Stimulated activated CD8-positive, alpha-beta memory T cell treated with anti-CD3 and anti-CD28 coated beads, Interleukin-15, amount 100 ng/mL, for 4 hours (primary cell): ENCODE measurements at places on chromosomes 3 and 15.

DNA sequence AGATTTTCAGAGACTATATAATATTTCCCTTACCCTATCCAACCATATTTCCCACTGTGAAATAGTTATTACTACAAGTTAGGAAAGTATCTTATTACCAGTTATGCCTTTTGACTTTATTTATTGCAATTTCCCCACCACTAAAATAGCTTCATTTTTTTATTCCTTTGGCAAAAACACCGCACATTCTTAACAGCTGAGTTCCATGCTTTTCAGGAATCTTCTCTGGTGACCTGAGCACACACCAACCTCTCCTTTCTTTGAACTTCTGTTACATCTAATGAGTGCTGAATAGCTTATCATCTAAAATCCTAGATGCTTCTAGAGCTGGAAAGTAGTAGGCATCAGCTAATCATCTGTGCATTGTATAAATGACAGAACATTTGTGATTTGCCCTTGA, 99.1 kb downstream of the UBE2E2 start:
- DNase-seq: no peak

DNA sequence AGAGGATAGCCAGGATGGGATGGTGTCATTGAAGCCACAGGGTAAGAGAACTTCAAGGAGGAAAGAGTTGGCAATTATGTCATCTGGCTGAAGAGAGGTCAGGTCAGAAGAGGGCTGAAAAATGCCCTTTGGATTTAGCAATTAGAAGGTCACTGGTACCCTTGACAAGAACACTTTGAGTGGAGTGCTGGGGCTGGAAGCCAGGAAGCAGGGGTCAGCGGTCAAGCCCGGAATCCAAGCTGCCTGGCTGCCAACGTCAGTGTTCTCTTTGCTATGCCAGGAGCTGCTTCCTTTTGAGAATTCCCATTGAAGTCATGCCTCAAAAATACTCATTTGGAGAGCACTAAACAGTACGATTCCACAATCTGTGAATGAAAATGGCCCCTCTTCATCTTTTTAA, 386.5 kb downstream of the SHQ1 start:
- no peak for DNase-seq

GRCh38 chr3:158739078-158739477, 6.8 kb upstream of the RARRES1 start:
- no peak for DNase-seq

GRCh38 chr15:59298225-59298853, 74.3 kb downstream of the MYO1E start:
- peak; percentile 4 for DNase-seq

GRCh38 chr3:30948426-30948825, 54.0 kb upstream of the GADL1 start:
- no peak for DNase-seq

- DNase-seq: no peak
These were observed 221.4 kb downstream of the THSD4 start for GRCh38 chr15:71336671-71337070.

GRCh38 chr3:196620161-196620604, 19.3 kb upstream of the NRROS start:
- no peak for DNase-seq

DNA sequence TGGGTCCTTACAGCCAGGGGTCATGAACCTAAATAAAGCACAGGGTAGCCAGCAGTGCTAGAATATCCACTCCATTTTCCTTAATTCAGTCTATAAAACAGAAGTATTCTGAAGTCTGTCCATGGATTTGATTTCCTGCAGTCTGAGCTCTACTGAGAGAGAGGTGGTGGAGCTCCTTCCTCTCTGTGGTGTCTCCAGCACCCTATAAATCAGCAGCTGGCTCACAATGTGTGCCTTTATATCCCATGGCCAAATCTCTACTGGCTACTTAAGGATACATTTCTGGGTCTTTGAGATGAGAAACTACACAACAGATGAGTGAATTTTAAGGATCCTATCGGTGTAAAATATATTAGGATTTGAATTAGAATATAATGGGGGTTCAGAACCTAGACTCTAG, 339.9 kb upstream of the RBMS3 start:
- DNase-seq: no peak

DNA sequence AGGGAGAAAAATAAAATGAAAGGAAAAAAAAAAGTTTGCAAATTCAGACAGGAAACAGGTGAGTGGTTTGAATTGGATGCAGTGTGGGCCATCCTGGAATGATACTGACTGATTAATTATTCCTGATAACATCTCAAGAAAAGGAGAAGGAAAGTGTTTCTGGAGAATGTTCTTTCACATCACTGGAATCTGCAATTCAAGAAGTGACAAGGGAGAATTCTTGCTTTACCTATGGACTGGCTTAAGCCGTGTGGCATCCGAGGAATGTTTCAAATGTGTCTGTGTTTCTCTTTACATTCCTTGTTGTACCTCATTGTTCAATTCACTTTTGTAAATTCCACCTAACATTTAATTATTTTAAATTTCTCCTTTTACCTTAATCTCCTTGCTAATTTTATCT, 465.0 kb downstream of the EPHB1 start:
- no peak for DNase-seq

GRCh38 chr3:153634683-153635082, 472.7 kb downstream of the RAP2B start:
- no peak for DNase-seq

- DNase-seq: no peak
These were observed 3.5 kb downstream of the TNFSF10 start for GRCh38 chr3:172519740-172520139.

- no peak for DNase-seq
These were observed 97.8 kb downstream of the IGSF11 start for GRCh38 chr3:118936811-118937210.

GRCh38 chr15:64806509-64806908, 18.9 kb downstream of the PIF1 start:
- no peak for DNase-seq

GRCh38 chr15:81038975-81039607, 38.4 kb downstream of the TLNRD1 start:
- no peak for DNase-seq

- DNase-seq: no peak
These were observed 13.8 kb upstream of the OCA2 start for GRCh38 chr15:28112962-28113361.

DNA sequence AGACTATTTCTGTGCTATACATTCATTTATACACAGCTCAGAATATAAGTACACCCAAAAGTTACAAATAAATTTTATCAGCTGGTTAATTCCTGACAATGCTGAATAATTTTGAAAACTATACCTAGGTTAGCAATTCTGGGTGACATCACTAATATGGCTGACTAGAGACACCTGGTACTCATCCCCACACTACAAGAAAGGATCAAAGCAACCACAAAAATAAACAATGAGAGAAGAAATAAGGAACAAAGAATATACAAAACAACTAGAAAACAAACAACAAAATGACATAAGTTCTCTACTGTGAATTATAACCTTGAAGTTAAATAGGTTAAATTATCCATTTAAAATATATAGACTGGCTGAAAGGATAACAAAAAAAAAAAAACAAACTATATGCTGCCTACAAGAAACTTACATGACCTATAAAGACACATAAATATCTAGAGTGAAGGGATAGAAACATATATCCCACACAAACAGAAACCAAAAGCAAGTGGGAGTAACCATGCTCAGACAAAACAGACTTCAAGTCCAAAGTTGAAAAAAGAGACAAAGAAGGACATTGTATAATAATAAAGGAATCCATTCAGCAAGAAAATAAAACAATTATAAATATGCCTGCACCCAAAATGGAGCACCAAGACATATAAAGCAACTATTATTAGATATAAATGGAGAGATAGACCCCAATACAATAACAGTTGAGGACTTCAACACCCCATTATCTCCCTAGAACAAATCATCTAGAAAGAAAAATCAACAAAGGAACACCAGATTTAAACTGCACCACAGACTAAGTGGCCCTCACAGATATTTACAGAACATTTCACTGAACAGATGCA, 57.8 kb downstream of the IMPG2 start:
- no peak for DNase-seq

- DNase-seq: no peak
These were observed 20.8 kb downstream of the LYSMD4 start for GRCh38 chr15:99712415-99712814.

- no peak for DNase-seq
These were observed 63.7 kb downstream of the SSR3 start for GRCh38 chr3:156491192-156491591.

GRCh38 chr3:27423463-27423862, 54.3 kb upstream of the NEK10 start:
- DNase-seq: no peak

DNA sequence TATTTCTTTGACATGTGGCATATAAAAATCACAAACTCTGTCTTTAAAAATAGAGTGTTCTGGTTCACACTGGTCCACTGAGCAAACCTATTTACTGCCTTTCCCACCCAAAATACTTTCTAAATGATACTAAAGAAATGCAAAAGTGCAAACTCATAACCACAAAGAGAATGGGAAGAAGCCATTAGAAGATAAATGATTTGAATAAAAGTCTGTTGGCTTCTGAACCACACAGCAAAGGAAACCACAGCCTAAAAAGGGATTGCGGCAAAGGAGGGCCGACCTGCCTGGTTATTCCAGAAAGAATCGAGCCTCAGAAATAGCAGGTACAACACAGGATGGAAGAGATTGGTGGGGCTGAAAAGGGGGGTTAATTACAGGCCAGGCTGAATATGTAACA, 599.5 kb downstream of the FHIT start:
- no peak for DNase-seq

- no peak for DNase-seq
These were observed 11.6 kb downstream of the TMEM212 start for GRCh38 chr3:171854649-171855305.

DNA sequence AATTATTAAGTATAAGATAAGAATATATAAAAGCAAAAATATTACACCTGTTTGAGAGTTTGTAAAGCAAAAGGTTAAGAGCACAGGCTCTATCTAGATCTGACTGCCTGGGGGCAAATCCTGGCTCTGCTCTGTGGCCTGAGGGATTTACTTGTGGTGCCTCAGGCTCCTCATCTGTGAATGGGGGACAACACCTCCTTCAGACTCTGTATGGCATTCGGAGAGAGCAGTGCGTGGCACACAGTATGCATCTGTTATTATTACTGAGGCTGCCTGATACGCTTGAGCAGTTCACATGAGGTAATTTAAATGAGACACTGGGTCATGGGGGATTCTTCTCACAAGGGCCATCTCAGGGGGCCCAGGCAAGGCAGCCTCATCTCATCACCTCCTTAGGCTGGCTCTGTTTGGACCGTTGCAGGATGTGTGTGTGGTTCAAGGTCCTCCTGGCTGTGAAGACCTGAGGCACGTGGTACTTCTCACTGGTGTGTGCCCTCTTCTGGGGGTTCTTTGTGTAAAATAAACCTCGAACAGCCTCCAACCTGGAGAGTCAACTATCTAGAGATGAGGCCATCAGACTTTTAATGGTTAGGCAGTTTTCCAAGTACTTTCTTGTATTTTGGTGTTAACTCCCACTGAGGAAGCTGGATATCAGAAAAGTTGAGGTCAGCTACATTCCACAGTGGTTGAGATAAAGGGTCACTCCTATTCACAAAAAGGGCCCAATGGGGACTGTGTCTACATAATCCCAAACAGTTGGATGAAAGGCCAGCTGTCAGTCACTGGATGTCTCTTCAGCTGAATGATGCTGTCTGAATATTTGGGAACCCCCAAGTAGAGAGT, 9.0 kb downstream of the GNB5 start:
- DNase-seq: no peak

GRCh38 chr15:85625166-85625830, 169.4 kb downstream of the KLHL25 start:
- no peak for DNase-seq

- DNase-seq: no peak
These were observed 697 bp upstream of the RAB5A start for GRCh38 chr3:19945969-19946831.

DNA sequence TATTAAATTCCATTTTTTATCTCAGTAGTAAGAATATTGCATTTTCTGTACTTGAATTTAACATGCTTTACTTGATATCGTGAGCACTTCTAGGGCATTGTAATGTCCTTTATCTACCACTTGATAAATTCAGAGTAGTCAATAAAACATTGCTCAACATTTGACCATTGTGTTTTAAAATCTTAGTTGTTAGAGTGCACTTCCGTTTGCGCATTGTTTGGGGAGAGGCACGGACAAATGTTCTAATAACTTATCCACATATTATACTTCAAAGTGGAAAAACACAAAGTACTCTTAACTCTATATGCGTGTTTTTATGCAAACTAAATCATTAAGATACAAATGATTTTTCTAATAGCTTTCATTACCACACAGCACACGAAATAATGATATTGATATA, 419 bp downstream of the FAM227B start:
- DNase-seq: no peak

GRCh38 chr3:127680146-127680661, 7.5 kb downstream of the ABTB1 start:
- no peak for DNase-seq

DNA sequence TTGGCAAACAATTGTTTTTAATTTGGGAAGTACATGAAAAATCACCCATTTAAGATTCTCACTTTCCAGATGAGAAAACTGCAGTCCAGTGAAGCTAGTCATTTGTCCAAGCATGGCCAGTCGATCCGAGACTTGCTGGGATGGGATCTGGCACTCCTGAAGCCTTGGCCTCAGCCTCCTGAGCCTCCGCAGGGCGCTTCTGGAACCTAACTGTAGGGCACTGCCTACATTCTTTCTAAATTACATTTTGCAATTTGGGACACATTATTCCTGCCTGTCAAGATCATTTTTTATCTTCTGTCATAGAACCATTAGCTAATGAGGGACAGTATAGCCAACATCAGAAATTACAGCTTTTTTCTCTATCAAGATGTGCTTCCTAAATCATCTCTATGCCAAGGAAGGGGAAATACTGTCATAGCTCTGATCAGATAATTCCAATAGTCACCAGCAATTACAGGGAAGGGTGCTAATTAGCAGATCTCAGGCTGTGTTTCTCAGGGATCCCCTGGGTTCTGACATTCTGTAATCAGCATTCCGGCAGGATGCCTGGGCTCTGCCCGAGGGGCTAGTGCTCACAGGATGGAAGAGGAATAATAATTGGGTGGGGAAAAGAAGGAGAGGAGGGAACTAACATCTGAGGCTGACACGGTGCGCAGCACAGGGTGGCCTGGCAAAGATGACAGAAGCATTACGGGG, 28.3 kb downstream of the ANAPC13 start:
- DNase-seq: no peak

DNA sequence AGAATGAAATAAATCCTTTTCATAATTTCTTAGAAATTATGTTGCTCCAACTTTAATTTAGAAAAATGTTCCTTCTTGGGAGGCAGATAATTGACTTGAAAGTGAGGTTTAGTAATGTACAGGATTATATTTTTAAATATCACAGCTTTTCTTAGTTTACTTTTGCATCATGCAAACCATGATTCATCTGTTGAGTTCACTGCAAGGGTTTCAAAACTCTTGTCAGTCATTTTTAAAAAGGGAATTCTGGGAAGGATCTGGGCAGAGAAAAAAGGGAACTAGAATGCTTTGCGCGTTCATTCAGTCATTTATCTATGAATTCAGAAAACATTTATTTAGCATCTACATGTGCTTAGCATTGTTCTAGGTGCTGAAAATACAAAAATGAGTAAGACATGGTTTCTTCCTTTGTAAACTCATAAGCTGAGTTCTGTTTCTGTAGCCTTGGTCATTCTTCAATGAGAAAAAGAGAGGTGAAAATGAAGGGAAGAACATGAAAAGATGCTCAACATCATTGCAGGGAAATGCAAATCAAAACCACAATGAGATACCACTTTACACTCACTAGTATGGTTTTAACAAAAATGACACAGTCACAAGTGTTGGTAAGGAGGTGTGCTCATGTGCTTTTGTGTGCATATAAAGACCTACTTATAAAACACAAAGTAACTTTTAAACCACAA, 209.1 kb downstream of the NR1D2 start:
- no peak for DNase-seq

- DNase-seq: no peak
These were observed 324.2 kb upstream of the TGFBR2 start for GRCh38 chr3:30282154-30282696.
